ENCODE measurements at places on chromosomes 16 and 17.

DNA sequence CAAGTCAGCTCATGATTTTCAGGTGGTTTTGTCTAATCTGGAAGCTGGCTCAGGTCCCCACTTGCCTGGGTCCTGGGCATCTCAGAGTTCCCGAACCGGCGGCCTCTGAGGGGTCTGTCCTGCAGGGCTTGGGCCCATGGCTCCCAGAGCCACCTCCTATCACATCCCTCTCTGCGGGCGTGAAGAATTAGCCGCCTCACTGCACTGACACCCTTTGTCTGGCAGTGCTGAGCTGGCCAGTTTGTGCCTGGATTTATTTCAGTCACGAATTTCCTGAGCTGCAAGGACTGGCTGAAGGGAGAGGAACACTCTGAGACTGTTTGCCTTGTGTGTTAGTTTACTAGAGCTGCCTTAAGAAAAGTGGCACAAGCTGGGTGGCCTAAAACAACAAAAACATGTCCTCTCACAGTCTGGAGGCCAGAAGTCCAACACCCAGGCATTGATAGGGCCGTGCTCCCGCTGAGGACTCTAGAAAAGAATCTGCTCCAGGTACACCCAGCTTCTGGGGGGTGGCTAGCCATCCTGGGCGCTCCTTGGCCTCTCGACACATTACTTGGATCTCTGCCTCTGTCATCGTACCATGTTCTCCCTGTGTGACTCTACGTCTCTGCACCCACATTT, 217.5 kb upstream of the DYNLRB2 start:
- H3K27me3 ChIP-seq = no peaks in the 10 kb centered on the region
- no peaks in the 10 kb centered on the region for H3K4me1 ChIP-seq
- no peak overlapping the region for H3K27ac ChIP-seq
- no peak for DNase-seq

- peak overlapping the region; percentile 95 for H3K27ac ChIP-seq
- peaks cover 68% of the 10 kb centered on the region for H3K36me3 ChIP-seq
- peak; percentile 74 for DNase-seq
- no peaks in the 10 kb centered on the region for H3K27me3 ChIP-seq
These were observed 933 bp downstream of the CCR7 start for GRCh38 chr17:40564195-40564882.

DNA sequence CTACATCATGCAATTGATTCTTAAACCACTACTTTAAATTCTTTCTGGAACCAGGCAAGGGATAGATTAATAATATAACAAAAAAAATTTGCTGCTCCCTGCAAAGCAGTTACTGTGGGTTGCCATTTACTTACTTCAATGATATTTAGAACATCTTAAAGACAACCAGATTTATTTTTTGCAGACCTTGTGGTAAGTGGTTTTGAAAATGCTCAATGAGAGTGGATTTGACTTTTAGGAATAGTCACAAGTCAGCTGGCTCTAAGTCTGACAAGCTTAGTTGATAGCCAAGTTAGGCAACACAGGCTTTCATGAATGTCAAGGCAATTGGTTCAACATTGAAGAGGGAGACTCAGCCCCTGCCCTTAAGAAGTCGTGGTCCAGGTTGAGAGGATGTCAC, 11.8 kb downstream of the MARCHF10 start:
- H3K27ac ChIP-seq = no peak overlapping the region
- no peak overlapping the region for H3K4me3 ChIP-seq
- no peak for DNase-seq

DNA sequence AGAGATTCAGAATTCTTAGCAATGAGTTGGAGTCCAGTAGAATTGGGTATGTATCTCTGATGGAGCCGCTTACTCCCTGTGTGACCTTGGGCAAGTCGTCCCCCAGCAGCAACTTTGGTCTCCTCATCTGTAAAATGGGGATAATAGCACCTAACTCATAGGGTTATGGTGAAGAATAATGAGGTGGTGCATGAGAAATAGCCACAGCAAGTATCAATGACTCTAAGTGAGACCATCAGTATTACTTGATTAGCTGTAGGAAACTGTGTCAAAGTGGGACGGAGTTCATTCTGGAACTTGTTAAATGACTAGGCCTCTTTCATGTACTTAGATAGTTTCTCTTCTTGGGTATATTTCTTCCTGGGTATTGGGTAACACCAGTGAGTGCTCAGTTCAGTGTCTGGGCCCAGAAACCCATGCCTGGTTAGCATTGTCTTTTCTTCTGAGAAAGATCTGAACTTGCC, 6.4 kb downstream of the PRKCB start:
- DNase-seq = no peak
- no peaks in the 10 kb centered on the region for H3K27me3 ChIP-seq
- H3K27ac ChIP-seq = peak overlapping the region; percentile 73
- peaks cover 64% of the 10 kb centered on the region for H3K36me3 ChIP-seq

GRCh38 chr16:78984887-78985464, 615.6 kb downstream of the MAF start:
- H3K4me1 ChIP-seq = no peaks in the 10 kb centered on the region
- no peak overlapping the region for H3K4me3 ChIP-seq
- DNase-seq = no peak
- no peaks in the 10 kb centered on the region for H3K36me3 ChIP-seq

GRCh38 chr17:35700150-35700549, 31.3 kb upstream of the RASL10B start:
- peaks cover 24% of the 10 kb centered on the region for H3K36me3 ChIP-seq
- H3K4me1 ChIP-seq = peaks cover 3% of the 10 kb centered on the region
- H3K27me3 ChIP-seq = no peaks in the 10 kb centered on the region
- DNase-seq = no peak
- no peak overlapping the region for H3K4me3 ChIP-seq
- H3K27ac ChIP-seq = no peak overlapping the region

GRCh38 chr17:40538019-40538935, 27.0 kb downstream of the CCR7 start:
- no peak overlapping the region for H3K4me3 ChIP-seq
- H3K27me3 ChIP-seq = peaks cover 25% of the 10 kb centered on the region
- H3K27ac ChIP-seq = peak overlapping the region; percentile 11
- DNase-seq = peak; percentile 19
- peaks cover 98% of the 10 kb centered on the region for H3K4me1 ChIP-seq

DNA sequence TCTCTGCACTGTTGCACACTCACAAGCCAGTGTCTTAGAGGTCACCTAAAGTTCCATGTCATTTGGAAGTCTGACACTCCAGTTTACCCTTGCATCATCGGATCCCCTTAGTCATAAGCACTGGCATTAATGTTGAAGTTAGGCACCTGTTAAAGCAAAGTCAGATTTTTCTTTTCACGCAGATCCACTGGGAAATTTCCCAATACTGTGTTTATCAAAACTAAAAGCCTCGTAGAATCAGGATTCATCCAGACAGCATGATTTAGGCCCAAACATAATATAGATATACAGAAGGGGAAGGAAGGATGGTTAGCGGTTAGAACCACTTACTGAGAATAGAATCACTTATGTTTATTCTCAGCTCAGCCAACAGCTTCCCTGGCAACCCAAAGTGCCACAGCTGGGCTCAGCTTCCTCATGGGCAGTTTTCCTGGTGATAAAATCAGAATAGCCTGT, 30.1 kb upstream of the HAPSTR1 start:
- peak overlapping the region; percentile 46 for H3K27ac ChIP-seq
- no peak overlapping the region for H3K4me3 ChIP-seq
- peaks cover 11% of the 10 kb centered on the region for H3K4me1 ChIP-seq
- DNase-seq = no peak
- peaks cover 20% of the 10 kb centered on the region for H3K27me3 ChIP-seq

DNA sequence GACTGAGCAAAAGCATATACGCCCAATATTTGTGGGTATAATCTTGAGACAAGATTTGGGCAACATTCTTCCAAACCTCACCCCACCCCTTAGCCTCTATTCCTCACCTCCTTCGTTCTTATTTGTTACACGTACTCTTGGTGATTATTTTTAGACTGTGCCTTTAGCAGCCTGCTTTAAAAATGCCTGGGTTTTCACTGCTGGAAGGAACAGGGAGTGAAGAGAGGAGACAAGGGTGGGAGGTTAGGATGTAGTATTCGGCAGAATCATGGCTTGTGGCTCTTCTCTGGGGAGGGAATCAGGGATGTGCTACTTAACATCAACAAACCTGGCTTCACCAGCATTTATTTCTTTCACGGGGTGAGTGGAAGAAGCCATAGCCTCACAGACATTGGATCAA, 11.6 kb downstream of the ALKBH5 start:
- peaks cover 27% of the 10 kb centered on the region for H3K4me1 ChIP-seq
- peaks cover 52% of the 10 kb centered on the region for H3K36me3 ChIP-seq
- DNase-seq = no peak

DNA sequence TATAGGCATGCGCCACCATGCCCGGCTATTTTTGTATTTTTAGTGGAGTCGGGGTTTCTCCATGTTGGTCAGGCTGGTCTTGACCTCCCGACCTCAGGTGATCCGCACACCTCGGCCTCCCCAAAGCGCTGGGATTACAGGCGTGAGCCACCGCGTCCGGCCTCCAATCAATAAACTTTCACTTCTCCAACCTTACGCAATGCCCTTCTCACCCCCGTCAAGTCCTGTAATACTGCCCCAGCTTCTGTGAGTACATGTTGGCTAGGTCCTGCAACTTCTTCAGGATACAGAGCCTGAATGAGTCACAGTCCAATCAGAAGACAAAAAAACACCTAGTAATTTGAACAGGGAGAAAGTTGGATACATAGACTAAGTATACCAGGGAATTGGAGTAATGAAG, 47.1 kb upstream of the PHOSPHO1 start:
- H3K4me3 ChIP-seq = no peak overlapping the region
- peaks cover 10% of the 10 kb centered on the region for H3K27me3 ChIP-seq
- no peak for DNase-seq
- H3K36me3 ChIP-seq = no peaks in the 10 kb centered on the region
- H3K4me1 ChIP-seq = no peaks in the 10 kb centered on the region
